GM13977 (cell line): ENCODE measurements at places on chromosomes 2 and 18.
A peak's percentile ranks its signal among the peaks of the same experiment; 100 is the strongest.

DNA sequence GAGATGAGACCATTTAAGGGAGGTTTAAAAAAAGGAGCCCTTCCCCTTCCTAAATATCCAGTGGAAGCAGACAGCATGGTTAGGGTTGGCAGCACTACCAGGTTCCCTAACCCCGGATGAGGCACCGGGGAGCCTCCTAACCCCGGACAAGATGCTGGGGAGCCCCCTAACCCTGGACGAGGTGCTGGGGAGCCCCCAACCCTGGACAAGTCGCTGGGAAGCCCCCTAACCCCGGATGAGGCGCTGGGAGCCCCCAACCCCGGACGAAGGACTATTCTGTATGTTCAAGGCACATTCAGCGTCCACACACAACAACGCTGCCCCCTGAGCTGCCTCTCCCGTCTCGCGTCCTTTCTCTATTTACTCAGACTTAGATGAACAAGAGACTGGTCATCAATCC, 51.9 kb downstream of the ANKMY1 start:
- DNase-seq: no peak

DNA sequence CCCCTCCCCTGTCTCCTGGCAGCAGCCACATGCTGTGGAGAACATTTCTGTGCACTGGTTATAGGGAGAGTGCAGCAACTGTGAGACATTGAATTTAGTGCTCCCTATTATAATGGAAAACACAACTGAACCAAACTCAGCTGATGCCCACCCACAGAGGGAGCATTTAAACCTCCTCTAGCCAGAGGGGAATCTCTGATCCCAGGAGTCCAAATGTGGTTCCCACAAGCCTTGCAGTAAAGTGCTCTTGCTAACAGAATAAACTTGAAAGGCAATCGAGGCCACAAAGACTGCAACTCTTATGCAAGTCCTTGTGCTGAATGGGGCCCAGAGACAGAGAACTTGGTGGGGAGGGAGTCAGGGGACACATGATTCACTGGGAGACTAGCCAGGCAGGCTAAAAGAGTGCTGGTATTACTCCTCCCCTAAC, 638.8 kb upstream of the VRK2 start:
- DNase-seq: no peak

DNA sequence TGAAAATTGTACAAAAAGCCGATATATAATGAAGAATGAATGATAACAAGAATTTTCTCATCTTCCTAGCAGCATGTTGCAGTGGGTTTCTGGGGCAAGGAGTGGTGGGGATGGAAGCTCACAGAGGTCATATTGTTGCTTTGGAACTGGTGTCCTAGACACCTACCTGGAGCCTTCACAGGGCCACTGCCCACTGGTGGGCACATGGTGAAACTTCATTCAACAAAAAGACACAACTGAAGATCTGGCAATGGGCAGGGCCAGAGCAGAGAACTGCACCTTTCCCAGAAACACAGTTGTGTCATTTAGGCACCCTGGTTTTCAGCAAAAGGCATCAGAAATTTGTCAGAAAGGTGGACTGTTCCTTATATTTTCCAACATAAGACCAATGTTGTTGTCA, 115.3 kb downstream of the FHOD3 start:
- no peak for DNase-seq

DNA sequence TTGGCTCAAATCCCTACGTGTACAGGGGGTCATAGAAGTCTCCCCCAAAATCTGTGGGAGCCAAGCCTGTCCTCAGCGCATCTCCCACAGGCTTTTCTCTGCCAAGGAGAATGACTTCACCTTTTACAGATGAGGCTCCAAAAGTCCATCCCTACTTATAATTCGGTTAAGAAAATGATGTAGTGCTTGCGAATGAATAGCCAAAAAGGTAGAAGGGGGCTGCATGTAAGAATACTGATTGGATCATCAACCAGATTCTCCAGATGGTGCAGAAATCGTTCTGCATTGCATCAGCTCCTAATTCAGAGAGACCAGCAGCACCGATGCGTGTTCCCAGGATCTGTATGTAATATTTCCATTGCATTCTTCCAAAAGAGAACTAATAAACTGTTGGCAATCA, 91.9 kb downstream of the EPHA4 start:
- DNase-seq: no peak

GRCh38 chr2:187461294-187462261, 13.5 kb upstream of the CALCRL start:
- no peak for DNase-seq

DNA sequence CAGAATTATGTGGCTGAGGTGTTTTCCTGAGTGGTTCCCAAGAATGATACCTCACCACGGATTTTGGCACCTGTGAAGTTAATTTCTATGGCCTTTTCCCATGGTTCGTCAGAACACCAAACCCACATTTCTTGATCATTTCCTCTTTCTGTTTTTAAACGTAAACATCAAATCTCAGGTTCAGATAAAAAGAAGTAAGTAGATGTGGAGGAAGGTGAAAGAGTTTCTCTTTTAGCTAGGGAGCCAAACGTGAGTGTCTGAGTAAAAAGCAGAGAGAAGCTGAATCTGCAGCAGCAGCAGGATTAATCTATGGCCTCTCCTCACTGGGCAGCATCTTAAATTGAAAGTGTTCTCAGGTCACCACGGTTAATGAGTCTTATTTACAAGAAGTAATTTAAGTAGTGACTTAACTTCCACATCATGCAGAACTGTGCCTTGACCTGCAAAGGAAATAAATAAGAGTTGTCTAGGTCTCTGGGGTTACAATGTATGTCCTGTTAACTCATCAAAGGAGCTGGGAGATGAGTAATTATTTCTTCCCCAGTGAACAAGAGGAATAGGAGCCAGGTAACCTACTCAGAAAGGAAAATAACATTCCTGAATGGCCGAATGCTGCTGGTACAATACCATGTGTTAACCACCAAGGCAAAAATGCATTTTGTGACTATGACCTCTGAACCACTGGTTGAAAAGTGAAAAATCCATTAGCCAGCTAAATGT, 139.6 kb upstream of the NETO1 start:
- DNase-seq: no peak

DNA sequence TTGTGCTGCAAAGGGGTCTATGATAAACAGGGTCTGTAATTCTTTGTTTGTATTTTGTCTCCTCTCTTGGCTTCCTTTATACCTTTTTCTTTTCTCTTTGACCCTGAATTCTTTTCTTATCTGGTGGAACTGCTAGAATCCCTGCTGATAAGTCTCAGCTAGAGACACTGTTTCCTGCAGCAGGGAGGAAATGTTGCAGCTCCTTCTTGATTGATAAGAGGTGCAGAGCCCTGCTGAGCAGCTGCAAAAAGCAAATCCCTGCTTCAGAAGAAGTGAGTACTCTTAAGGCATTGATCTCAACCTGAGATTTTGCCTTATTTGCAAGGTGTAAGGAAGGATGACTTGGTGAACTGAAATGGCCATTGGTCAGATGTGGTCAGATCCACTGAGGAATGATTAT, 167.8 kb downstream of the NUP35 start:
- DNase-seq: no peak

- peak; percentile 30 for DNase-seq
These were observed 419 bp downstream of the EPHA4 start for GRCh38 chr2:221571551-221572218.

- DNase-seq: no peak
These were observed 109.6 kb upstream of the CYRIA start for GRCh38 chr2:16774980-16775898.

DNA sequence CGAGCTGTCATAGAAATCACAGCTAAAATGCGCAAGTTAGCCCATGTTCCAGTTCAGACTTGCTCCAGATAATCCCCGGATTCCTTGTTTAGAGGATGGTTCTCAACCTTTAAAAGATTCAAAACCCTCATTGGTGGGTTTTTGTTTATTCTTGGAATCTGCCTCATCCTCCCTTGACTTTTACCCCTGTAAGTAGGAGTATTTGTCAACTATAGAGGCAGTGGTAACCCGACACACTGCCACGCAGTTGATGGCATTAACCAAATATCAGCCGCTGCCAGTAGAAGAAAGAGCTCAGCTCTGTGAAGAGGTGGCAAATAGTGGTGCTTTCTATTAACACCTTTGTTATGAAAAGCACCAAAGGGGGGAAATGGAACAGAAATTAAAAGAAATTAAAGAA, 40.4 kb upstream of the SELENOI start:
- DNase-seq: no peak

DNA sequence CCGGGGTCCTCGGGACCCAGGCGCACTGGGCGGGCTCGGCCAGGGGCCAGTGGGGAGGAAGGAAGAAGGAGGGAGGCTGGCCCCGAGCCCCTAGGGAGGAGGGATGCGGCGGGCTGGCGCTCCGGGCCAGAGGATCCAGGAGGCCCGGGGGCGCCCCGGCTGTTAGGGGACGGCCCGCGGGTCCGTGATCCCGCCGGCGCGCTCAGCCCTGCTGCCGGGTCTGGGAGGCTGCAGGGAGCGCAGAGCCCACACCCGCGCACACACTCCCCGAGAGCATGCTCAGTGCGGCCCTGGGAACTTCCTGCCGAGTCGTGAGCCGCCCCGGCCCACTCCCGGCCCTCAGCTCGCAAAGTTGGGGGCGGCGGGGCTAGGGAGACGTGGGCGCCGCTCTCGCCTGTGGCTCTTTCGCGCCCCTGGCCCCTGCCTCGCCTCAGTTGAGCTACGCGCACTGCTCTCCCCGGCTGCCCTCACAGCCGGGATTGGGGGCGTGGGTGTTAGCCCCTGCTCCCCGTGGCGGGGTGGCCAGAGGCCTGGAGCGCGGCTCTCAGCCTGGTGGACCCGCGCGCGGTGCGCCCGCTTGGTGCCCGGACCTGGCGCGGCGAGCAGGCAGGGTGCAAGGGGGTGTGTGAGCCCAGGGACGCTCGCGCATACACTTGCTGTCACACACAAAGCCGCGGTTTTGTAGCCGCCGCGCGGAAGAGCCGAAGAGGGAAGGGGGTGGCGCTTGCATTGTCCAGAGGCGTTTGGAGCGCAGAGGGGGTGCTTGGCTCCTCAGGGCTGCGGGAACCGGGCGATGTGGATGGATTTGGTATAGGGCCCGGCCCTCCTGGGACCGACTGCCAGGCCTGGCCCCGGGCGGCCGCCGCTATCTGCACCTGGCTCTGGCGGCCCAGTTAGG, 132.9 kb upstream of the MGAT5 start:
- peak; percentile 91 for DNase-seq

DNA sequence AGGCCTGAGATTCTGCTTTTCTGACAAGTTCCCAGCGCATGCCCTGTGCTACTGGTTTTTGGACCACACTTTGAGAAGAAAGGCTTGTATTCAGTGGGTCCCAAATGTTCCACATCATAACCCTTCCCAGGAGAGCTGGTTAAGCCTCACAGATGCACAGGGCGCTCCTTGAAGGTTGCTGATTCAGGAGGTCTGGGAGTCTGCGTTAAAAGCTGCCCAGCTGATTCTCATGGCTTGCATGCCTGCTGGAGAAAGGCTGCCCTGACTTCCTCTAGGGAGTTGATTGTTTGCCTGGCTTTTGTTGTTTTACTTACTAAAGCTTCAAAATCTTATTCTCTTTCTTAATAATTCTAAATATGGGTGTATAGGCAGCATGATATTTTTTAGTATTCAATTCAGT, 20.7 kb downstream of the CRYGD start:
- DNase-seq: no peak

DNA sequence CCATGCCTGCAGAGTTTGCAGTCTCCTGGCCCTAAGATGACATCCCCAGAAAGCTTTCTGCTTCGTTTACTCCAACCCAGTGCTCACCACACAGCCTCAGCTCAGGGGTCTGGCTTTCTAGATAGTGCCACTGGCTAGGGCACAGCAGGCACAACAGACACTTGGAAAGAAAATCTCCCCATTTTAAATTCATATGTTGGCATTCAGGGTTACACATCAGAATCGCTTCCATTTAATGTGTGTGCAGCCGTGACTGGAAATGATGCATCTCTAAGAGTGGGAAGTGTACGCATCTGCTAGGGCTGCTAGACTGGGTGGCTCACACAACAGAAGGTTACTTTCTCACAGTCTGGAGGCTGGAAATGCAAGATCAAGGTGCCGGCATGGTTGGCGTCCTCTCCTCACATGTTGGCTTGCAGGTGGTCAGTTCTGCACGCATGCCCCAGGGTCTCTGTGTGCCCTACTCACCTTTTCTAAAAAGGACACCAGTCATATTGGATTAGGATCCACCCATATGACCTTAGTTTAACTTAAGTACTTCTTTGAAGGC, 329.4 kb upstream of the RAB12 start:
- DNase-seq: no peak

GRCh38 chr2:232668805-232669444, 28.2 kb upstream of the GIGYF2 start:
- no peak for DNase-seq

DNA sequence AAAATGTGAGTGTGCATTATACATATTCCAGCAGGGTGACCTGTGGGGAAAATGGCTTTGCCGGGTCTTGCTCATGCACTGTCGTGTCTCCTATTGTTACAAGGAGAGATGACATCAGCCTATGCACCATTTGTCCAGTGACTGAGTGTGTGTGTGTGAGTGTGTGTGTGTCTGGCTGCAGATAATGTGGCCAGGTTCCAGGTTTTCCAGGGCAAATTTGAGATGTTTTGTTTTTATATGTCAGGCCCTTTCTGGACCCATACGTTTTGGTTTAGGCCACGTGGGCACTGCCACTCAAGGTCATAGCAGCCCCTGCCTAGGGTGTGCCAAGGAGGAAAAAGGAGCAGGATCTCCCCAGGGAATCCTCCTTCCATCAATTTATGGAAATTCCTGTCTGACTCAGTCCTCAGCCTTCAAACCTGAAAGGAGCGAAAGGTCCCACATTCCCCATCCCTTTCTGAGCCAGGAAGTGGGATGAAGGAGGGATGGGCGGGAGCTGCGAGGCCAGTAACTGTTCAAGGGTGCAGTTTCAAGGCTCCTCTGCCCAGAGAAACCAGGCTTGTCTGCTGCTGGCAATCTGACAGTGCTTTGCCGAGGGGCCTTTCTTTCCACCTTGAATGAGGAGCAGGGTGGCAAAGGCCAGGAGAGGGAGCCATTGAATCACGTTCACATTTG, 93.0 kb upstream of the SMAD2 start:
- DNase-seq: peak; percentile 49

- DNase-seq: no peak
These were observed 35.4 kb upstream of the TMEM182 start for GRCh38 chr2:102726128-102727087.

- DNase-seq: no peak
These were observed 80.8 kb downstream of the NXPH2 start for GRCh38 chr2:138699421-138699820.

DNA sequence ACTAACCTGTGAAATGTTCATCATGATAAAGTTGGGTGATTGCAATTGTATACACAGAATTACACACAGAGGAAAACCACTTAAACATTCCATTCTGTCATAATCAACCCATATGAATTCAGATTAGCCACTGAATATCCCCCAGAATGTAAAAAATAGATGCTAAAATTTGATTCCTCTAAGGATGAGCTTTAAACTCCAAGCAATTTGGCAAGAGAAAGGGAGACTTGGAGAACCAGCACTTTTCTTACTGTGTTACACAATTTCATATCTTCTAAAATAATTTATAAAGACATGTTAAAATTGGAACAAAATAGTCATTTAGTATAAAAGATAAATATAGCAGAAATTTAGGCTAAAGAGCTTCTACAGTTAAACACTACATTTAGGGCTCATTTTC, 146.3 kb upstream of the LMAN1 start:
- no peak for DNase-seq
